ENCODE measurements at places on chromosomes 12 and 14. TPM values are rescaled to one million over a fixed set of nuclear protein-coding genes. Genes with fewer than 3 reads are reported as not detected.

Gene TAS2R50
- total RNA-seq, result 2.5 TPM

DNA sequence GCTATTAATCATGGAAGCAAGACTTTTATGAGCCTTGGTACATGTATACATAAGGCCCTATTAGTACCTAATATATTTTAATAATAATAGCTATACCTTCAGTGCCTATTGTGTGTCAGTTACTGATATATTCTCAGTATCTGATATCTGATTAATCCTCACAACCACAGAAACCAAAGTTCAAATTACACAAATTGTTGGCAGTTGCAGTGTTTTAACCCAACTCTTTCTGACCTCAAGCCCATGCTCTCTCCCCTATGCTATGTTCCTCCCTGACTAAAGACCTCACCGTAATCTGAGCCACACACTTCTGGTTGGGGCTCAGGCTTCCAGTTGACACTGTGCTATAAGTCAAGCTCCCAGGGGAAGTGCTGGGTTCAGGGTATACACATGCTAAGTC, 214.4 kb downstream of the SPTSSA start:
- H3K4me3 ChIP-seq, result no peak overlapping the region
- no peaks in the 10 kb centered on the region for H3K4me1 ChIP-seq
- H3K27me3 ChIP-seq, result no peaks in the 10 kb centered on the region
- no peaks in the 10 kb centered on the region for H3K36me3 ChIP-seq

- H3K4me1 ChIP-seq, result no peaks in the 10 kb centered on the region
- H3K27ac ChIP-seq, result no peak overlapping the region
- DNase-seq, result no peak
- H3K4me3 ChIP-seq, result no peak overlapping the region
- H3K27me3 ChIP-seq, result no peaks in the 10 kb centered on the region
These were observed 125.4 kb downstream of the SYT10 start for GRCh38 chr12:33314223-33314622.

Gene BDKRB1
- 1.1 TPM for total RNA-seq

Gene PTCSC3
- total RNA-seq, result not detected

DNA sequence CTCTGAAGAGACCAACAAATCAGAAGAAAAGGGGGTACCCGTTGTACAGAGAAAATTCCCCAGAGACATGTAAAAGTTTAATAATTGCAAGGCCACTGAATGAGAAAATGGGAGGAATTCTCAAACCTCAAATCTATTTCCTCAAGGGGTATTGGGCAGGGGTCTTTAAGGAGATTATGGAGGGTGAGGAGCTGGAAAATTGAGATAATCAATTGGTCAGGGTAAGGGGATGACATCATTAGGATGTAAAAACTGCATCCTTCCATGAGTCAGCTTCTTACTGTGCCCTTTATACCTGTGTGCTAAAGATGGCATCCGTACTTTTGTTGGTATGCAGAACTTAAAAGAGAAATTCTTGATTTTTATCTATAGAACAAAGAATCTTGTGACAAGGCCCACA, 641.5 kb downstream of the LRFN5 start:
- no peaks in the 10 kb centered on the region for H3K36me3 ChIP-seq
- H3K27me3 ChIP-seq, result no peaks in the 10 kb centered on the region
- H3K4me1 ChIP-seq, result peaks cover 6% of the 10 kb centered on the region
- no peak for DNase-seq
- no peak overlapping the region for H3K4me3 ChIP-seq

- no peak overlapping the region for H3K4me3 ChIP-seq
- peak overlapping the region; percentile 80 for H3K27ac ChIP-seq
- no peaks in the 10 kb centered on the region for H3K27me3 ChIP-seq
- H3K4me1 ChIP-seq, result peaks cover 36% of the 10 kb centered on the region
These were observed 307.6 kb downstream of the RAD51B start for GRCh38 chr14:68127166-68127565.

GRCh38 chr12:62714181-62714773, 220.7 kb downstream of the PPM1H start:
- DNase-seq, result no peak
- H3K4me1 ChIP-seq, result no peaks in the 10 kb centered on the region
- no peaks in the 10 kb centered on the region for H3K27me3 ChIP-seq
- H3K4me3 ChIP-seq, result no peak overlapping the region

GRCh38 chr12:131700271-131700670, 10.6 kb upstream of the SFSWAP start:
- H3K4me3 ChIP-seq, result no peak overlapping the region
- H3K4me1 ChIP-seq, result no peaks in the 10 kb centered on the region
- H3K36me3 ChIP-seq, result no peaks in the 10 kb centered on the region
- H3K27ac ChIP-seq, result no peak overlapping the region

- peaks cover 29% of the 10 kb centered on the region for H3K36me3 ChIP-seq
- DNase-seq, result no peak
- H3K27me3 ChIP-seq, result no peaks in the 10 kb centered on the region
- peaks cover 7% of the 10 kb centered on the region for H3K4me1 ChIP-seq
- no peak overlapping the region for H3K4me3 ChIP-seq
- H3K27ac ChIP-seq, result no peak overlapping the region
These were observed 57.8 kb downstream of the ATG14 start for GRCh38 chr14:55353686-55354467.

GRCh38 chr12:102950950-102951619, 6.4 kb upstream of the ASCL1 start:
- no peak for DNase-seq
- no peaks in the 10 kb centered on the region for H3K4me1 ChIP-seq
- H3K27me3 ChIP-seq, result peaks cover 9% of the 10 kb centered on the region
- no peaks in the 10 kb centered on the region for H3K36me3 ChIP-seq

- H3K4me1 ChIP-seq, result no peaks in the 10 kb centered on the region
- no peaks in the 10 kb centered on the region for H3K27me3 ChIP-seq
- no peaks in the 10 kb centered on the region for H3K36me3 ChIP-seq
- H3K27ac ChIP-seq, result no peak overlapping the region
- DNase-seq, result no peak
- no peak overlapping the region for H3K4me3 ChIP-seq
These were observed 20.7 kb downstream of the PHLDA1 start for GRCh38 chr12:76010732-76011458.

GRCh38 chr12:119375075-119375882, 40.8 kb downstream of the CCDC60 start:
- H3K36me3 ChIP-seq, result no peaks in the 10 kb centered on the region
- no peak overlapping the region for H3K27ac ChIP-seq
- no peaks in the 10 kb centered on the region for H3K27me3 ChIP-seq
- no peak for DNase-seq

- H3K27ac ChIP-seq, result no peak overlapping the region
- no peaks in the 10 kb centered on the region for H3K27me3 ChIP-seq
- H3K36me3 ChIP-seq, result no peaks in the 10 kb centered on the region
- no peaks in the 10 kb centered on the region for H3K4me1 ChIP-seq
- H3K4me3 ChIP-seq, result no peak overlapping the region
- DNase-seq, result peak; percentile 52
These were observed 337.7 kb downstream of the TMEM121 start for GRCh38 chr14:105864116-105864515.

GRCh38 chr12:89370850-89371249, 18.5 kb upstream of the DUSP6 start:
- no peaks in the 10 kb centered on the region for H3K27me3 ChIP-seq
- H3K4me3 ChIP-seq, result no peak overlapping the region
- H3K27ac ChIP-seq, result no peak overlapping the region

Gene KRT77
- total RNA-seq, result not detected

GRCh38 chr12:100273782-100274181, 6.8 kb downstream of the SCYL2 start:
- no peak for DNase-seq
- H3K4me3 ChIP-seq, result no peak overlapping the region
- H3K36me3 ChIP-seq, result no peaks in the 10 kb centered on the region
- H3K27ac ChIP-seq, result no peak overlapping the region

Gene NAA30
- 21.6 TPM for total RNA-seq

GRCh38 chr14:76762411-76763095, 1.3 kb downstream of the VASH1 start:
- DNase-seq, result no peak
- H3K27ac ChIP-seq, result peak overlapping the region; percentile 75
- peaks cover 15% of the 10 kb centered on the region for H3K4me1 ChIP-seq
- no peaks in the 10 kb centered on the region for H3K36me3 ChIP-seq

- no peak overlapping the region for H3K4me3 ChIP-seq
- no peak for DNase-seq
- peaks cover 21% of the 10 kb centered on the region for H3K4me1 ChIP-seq
- H3K27me3 ChIP-seq, result no peaks in the 10 kb centered on the region
These were observed 231.4 kb downstream of the TTC6 start for GRCh38 chr14:37826869-37827268.

DNA sequence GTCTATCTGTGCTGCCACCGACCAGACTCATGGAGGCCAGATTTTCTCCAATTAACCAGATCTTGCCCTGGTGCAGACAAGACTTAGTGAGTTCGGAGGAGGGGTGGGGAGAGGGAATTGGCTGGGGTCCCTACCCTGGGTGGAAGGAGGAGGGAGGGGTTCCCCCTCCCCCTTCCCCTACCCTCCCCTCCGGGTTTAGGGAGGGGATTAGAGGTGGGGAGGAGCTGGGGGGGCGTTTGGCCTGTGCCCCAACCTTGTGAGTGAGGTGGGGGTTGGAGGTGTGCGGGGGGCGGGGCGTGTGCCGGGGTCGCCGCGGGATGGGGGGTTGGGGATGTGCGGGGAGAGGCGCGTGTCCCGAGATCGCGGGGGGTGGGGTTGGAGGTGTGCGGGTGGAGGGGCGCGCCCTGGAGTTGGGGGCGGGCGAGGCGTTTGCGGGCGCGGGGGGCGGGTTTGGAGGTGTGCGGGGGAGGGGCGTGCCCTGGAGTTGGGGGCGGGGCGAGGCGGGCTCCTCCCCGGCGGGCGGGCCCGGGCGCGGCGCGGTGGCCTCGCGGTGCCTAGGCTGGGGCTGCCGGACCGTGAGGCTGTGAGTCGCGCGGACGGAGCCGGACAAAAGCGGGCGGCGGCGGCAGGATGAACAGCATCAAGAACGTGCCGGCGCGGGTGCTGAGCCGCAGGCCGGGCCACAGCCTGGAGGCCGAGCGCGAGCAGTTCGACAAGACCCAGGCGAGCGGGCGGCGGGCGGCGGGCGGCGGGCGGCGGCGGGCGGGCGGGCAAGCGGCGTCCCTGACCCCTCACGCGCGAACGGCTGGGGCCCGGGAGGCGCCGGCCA, at the start of gene HIP1R:
Gene HIP1R, plus strand, starts transcription at position 537 of the 829 bp plus-strand sequence. Its CDS starts 94 bp downstream, at position 631.
- no peaks in the 10 kb centered on the region for H3K36me3 ChIP-seq
- no peaks in the 10 kb centered on the region for H3K27me3 ChIP-seq
- H3K27ac ChIP-seq, result peak within 1 kb of the TSS; percentile 72
- peak within 1 kb of the TSS; percentile 74 for H3K4me3 ChIP-seq
- no peaks in the 10 kb centered on the region for H3K4me1 ChIP-seq

Gene LARP4
- total RNA-seq, result 51.9 TPM

Gene CDC42BPB
- 82.3 TPM for total RNA-seq

Gene HSPB8
- 485 TPM for total RNA-seq

DNA sequence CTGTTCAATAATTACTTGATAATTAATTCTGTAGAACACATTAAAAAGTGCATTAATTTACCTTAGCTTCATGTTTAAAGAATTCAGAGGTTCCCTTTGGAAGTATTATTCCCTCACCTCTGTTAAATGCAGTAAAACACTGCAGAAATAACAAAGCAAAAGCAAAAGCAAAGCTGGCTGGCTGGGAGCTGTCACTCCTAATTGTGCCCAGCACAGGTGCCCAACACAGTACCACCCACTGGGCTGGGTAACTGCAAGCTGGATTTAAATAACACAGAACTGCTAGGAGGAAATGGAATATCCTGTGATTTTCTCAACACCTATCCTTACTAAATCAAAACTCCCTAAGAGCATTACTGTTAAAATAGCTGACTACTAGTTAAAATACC, 72.6 kb downstream of the SLC2A13 start:
- no peak overlapping the region for H3K27ac ChIP-seq
- DNase-seq, result no peak
- no peaks in the 10 kb centered on the region for H3K27me3 ChIP-seq
- no peak overlapping the region for H3K4me3 ChIP-seq
- no peaks in the 10 kb centered on the region for H3K36me3 ChIP-seq

DNA sequence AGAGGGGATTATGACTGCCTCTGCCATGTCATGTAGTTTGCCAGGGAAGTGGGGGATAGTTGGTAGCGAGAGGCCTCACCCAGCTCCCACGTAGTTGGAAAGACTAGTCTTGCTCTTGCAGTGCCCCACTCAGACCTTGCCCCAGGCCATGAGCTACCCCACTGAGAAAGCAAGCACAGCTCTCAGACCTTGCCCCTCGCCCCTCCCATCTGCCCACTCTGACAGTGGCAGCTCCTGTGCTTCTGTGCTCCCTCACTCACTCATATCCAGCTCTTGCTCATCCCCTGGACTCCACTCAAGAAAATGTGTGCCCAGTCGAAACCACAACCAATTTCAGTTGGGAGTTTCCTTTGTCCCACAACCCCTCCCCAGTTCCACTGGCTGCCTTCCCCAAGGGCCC, 55.5 kb upstream of the BDKRB2 start:
- no peak overlapping the region for H3K4me3 ChIP-seq
- no peaks in the 10 kb centered on the region for H3K36me3 ChIP-seq
- no peak overlapping the region for H3K27ac ChIP-seq
- H3K4me1 ChIP-seq, result no peaks in the 10 kb centered on the region

Gene RFLNA
- total RNA-seq, result 0.83 TPM

DNA sequence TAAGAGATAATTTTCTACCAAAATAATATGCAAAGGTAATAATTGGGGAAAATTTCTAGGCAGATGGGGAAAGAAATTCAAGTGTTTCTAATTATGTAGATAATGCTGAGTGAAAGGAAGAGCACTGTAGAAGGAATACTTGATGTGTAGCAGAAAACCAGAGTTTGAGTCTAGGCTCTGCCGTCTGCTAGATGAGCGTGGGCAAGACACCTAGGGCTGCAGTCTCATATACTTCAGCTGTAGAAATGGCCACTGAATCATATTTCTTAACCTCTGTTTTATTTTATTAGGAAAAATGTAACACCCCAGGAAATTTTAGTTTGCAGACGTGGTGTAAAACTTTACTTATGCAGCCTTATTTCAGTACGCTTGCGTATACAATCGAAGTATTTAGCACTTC, 59.8 kb upstream of the SLC38A2 start:
- DNase-seq, result no peak
- no peaks in the 10 kb centered on the region for H3K36me3 ChIP-seq
- peak overlapping the region; percentile 68 for H3K27ac ChIP-seq

- DNase-seq, result no peak
- peak within 1 kb of the TSS; percentile 97 for H3K4me3 ChIP-seq
- peaks cover 31% of the 10 kb centered on the region for H3K4me1 ChIP-seq
- no peaks in the 10 kb centered on the region for H3K27me3 ChIP-seq
- peak within 1 kb of the TSS; percentile 86 for H3K27ac ChIP-seq
These were observed at the start of gene P3H3 for GRCh38 chr12:6827982-6828780. Gene P3H3, plus strand, starts transcription at chr12:6828407. Its CDS starts 34 bp downstream, at chr12:6828441.

GRCh38 chr12:57603815-57604453, 690 bp upstream of the DTX3 start:
- H3K27ac ChIP-seq, result peak overlapping the region; percentile 99
- peaks cover 25% of the 10 kb centered on the region for H3K4me1 ChIP-seq
- no peaks in the 10 kb centered on the region for H3K27me3 ChIP-seq
- H3K36me3 ChIP-seq, result peaks cover 7% of the 10 kb centered on the region

DNA sequence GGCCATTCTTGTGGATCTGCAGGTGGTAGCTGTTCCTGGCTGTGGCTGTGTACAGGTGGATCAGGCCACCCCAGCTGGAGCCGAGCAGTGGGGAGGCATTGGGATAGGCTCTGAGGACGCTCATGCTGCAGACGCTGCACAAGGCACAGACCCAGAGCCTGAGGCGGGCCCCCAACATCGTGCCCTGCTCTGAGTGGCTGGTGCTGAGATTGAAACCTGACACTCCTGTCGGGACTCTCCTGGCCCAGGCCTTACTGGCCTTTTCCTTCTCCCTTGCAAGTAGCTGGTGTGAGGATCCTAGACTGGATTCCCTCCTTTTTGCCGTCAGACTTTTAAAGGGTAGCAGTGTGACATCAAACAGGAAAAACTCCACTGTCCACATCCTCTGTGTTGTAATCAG, at the start of gene FGF23:
Gene FGF23, minus strand, starts transcription at position 308 of the 400 bp plus-strand sequence. Its CDS starts 130 bp downstream, at position 178.
- peaks cover 5% of the 10 kb centered on the region for H3K27me3 ChIP-seq
- DNase-seq, result no peak
- no peaks in the 10 kb centered on the region for H3K36me3 ChIP-seq
- H3K27ac ChIP-seq, result no peak within 1 kb of the TSS

Gene C1QL4
- not detected for total RNA-seq

Measured in sigmoid colon (tissue), 7 donors.